NCI-H1105 treated with DMSO at 0.1 percent for 48 hours (cell line): ENCODE measurements at places on chromosomes 1 and 21.

DNA sequence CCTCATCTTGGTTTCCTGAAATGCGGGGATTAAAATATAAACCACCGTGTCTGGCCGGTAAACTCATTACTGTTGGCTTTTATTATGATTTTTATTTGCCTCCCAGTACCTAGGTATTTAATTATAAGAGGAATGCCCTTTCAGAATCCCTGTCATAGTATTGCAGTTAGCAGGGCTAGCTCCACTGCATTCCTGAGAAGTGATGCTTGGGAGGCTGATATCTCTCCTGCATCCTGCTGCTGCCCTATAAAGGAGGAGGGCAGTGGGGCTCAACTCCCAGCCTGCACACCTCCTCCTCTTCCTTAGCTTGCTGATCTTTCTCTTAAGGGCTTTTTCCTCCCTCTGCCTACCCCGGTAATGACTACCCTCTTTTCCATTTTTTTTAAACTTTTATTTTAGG, 19.9 kb upstream of the DISC1 start:
- no peak for DNase-seq

DNA sequence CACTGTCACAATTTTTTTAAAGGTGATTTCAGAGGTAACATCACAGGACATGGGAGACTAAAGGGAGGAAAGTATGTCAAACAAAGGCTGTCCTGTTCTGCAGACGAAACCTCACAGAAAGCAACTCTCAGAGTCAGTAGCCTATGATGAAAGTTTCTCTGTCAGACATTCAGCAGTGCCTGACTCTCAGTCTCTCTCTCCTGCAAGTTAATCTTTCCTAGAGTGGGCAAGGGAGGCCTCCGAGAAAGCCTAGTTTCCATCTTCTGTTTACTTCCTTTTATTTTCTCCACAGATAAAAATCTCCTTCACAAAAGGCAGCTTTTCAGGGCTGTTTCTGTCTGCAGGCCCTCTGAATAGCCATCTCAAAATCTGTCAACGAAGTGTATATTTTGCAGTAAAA, 24.9 kb upstream of the FMO2 start:
- DNase-seq = no peak

DNA sequence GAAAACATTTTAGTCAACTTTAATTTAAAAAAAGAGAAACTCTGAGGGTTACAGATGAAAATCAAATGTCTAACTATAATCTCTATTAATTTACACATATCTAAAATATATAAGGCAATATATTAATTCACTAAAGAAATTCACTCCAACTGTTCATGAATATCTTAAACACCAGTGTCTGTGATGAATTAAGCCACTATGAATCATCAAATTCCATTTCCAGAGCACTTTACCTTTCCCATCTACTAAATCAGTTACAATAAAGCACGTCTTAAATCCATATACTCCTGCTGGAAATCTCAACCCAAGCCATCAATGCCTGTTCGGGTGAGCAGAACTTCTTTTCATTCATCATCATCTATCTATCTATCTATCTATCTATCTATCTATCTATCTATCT, 4.3 kb downstream of the TAF5L start:
- DNase-seq = no peak

DNA sequence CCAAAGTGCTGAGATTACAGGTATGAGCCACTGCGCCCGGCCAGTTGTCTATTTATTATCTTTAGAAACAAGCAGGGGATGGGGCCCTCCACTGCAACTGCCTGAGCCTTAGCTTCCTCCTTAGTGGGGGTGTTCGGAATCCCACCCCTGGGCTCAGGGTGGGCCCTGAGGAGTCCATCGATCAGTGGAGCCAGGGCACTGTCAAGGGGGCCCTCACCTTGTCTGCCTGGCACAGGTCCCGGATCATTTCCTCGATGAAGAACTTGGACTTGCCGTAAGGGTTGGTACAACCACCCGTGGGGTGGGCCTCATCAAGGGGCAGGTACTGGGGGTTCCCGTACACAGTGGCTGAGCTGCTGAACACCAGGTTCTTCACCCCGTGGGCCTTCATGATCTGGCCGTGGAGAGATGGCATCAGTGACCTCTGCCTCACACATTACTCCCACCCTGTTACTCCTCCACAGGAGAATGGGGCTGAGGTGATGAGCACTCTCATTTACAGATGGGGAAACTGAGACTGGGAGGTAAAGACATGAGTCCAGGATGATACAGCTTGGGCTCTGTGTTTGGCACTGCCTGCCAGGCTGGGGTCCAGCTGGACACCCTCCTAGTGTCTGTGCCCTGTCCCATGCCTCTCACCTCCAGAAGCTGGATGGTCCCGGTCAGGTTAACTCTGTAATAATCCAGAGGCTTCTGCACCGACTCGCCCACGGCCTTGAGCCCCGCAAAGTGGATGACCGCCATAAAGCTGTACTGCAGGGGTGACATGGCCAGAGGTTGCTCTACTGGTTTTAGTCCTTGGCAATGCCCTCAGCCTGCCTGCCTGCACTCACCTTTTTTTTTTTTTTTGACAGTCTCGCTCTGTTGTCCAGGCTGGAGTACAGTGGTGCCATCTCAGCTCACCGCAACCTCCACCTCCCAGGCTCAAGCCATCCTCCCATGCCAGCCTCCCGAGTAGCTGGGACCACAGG, 2.8 kb downstream of the GALE start:
- no peak for DNase-seq

DNA sequence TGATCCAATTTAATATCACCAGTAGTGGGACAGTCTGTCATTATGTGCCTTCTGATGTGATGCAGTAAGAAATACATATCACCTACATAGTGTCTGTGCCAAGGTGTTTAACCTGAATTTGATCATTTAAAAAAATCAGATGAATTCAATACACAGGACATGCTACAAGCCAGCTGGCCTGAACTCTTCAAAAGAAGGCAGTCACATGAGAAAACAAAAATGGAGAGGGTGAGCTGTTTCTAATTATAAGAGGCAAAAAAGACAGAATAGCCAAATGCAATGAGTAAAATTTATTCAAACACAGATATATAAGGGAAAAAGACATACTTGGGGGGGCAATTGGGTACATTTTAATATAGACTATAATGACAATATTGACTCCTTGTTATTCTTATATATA, 66.5 kb downstream of the ST3GAL3 start:
- DNase-seq = no peak

- no peak for DNase-seq
These were observed 74.9 kb downstream of the WLS start for GRCh38 chr1:68157416-68157815.

- no peak for DNase-seq
These were observed 53.1 kb downstream of the SLC19A1 start for GRCh38 chr21:45488931-45489721.

- DNase-seq = no peak
These were observed 38.5 kb downstream of the PTPRF start for GRCh38 chr1:43569175-43569574.

DNA sequence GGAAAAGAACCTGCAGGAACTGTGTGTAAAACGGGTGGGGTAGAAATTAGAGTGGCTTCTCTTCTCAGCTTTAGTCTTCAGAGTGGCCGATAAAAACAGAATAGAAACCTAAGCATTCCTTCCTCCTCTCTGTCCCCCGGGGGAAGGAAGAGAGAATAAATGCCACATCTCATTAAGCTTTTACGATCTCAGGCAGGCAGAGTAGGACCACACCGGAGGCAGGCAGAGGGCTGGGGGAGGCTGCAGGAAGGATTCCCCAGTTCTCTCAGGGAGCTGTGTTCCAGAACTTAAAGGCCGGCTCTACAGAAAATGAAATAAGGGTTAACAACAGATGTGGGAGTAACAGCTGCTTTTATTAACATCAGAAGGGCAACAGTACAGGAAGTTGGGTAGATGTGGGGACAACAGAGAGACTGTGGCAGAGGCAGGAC, 24.5 kb upstream of the MEF2D start:
- no peak for DNase-seq
